Hypothalamus (tissue), 51 donors: ENCODE measurements at places on chromosomes 2 and 18.

GRCh38 chr2:174554529-174555150, 43.0 kb downstream of the WIPF1 start:
- no peak for DNase-seq

- DNase-seq = no peak
Observed at GRCh38 chr2:166449439-166449838, 44.6 kb downstream of the SCN7A start.

GRCh38 chr2:49582946-49583345, 428.6 kb upstream of the FSHR start:
- no peak for DNase-seq

- DNase-seq = no peak
Observed at GRCh38 chr2:64832936-64833335, 156.3 kb upstream of the SLC1A4 start.

DNA sequence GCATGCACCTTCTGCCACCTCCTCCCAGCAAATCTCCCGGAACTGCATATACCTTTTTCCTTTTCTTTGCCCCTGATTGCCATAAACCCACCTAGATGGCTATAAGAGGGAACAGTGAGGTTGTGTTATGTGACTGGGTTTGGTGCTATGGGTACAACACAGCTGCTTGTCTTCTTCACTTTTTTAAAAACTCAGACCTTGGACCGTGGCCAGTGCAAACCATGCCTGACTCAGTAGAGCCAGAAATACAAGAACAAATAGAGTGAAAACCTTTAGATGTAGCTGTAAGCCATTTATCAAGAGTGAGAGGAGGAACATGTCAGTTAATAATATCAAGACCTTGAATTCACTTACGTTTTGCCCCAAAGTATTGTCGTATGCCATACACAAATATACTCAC, 267.4 kb upstream of the CHAC2 start:
- DNase-seq = no peak

- no peak for DNase-seq
Observed at GRCh38 chr2:45220227-45220626, 211.0 kb upstream of the SIX2 start.

DNA sequence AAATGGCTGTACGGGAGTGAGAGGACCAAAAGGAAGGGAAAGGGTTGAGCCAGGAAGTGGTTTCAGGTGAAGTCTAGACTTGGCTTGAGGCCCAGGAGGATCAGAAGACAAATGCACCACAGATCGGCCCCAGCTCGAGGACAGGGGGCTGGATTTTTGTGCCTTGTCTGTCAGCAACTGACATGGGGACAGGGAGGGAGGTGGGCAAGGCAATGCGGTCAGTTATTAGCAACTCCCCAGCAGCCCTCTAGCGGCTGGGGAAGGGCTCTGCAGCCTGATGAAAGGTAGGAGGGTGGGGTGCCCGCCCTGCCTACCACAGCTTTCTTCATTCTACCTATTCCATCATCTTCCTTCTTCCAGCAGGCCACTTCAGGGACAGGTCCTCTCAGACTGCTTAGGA, 50.0 kb downstream of the CPO start:
- peak; percentile 11 for DNase-seq

DNA sequence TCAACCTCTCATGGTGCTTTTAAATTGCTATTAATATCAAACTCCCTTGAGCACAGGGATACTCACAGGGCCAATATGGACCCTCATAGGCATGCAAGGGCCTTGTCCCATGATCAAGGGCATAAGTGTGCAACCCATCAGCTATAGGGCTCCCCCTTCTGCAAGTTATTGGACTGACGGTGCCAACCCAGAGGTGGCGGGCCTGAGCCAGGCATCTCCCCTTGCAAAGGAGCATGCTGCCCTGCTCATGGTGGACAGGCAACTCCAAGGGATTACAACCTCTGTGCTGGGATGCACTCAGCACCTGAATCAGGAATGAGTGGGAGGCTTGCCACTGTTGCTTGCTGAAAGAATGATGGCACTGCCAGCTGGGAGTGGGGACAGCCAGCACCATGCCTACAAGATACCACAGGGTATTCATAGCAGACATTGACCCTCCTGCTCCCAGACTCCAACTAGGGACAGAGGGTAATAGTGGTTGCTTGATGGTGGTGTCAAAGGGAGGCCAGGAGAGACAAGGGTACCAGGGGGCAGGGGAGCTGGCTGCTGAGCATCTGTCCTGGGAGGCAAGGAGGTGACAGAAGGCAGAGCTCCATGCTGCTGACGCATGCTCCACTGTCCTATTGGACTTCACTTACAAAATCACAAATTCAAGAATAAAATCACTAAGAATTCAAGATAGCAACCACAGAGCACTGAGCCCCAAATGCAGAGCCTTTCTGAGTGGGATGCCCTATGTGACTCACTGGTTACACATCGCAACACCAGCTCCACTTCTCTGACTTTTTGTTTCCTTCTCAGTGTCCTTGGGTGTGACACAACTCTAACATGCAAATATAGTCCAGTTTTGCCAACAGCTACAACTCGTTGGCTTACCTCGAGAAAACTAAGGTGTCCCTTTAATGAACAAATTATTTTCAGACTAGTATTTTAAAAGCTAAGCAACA, 157.1 kb upstream of the CCDC150 start:
- DNase-seq = no peak

GRCh38 chr2:127278959-127279358, 15.0 kb downstream of the ERCC3 start:
- no peak for DNase-seq

DNA sequence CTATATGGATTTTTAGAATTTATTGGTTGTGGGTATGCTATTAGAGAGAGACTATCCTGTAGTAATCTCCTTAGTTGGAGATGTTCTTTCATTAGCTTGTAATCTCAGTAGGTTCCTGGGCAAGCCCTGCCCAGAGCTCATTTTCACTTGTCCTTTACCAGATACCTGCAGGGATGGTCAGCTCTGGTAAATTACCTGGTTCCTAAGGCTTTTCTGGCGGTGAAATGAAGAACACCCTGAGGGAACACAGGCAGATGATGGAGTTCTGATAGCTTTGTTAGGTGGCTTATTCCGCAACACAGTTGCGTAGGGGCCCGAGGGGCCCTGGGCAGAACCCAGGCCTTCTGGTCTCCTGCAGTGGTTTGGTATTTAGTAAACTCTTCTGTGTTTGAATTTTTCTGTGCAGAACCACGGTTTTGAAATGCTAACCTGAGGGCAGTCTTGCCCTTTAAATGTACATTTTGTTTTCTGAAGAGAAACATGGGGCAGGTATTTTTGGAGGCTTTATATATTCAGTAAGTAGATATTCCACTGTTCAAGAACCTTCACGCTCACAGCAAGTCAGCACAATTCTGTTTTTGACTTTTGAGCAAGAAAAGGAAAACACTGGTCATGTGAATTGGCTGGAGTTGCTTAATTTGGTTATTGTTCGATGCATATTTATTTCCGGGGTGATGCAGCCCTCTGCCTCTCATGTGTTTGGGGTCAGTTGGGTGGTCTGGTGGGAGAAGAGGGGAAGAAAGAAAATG, 22.4 kb downstream of the ZNF532 start:
- DNase-seq = no peak

- no peak for DNase-seq
Observed at GRCh38 chr2:157256626-157257025, 879 bp upstream of the GALNT5 start.

DNA sequence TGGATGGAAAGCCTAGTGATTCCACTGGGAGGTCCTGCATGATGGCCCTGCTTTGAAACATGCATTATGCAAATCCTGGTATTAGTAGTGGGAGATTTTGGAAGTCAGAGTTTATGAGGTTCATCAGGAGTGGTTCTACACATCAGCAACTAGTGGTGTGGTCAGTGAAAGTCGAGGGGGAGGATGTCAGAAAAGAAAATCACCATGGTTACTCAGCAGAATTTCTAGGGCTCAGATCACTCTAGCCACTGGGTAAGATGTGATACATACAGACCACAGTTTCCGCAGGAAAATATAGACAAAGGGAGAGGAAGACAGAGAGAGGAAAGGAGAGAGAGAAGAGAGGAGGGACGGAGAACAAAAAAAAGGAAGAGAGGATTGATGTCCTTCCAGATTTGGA, 2100.7 kb upstream of the PIK3C3 start:
- no peak for DNase-seq
